HTR-8/SVneo (cell line): ENCODE measurements at places on chromosomes 12 and 14.

GRCh38 chr12:6426882-6427671 is 17.7 kb upstream of the CD27 start:
- DNase-seq, result no peak

DNA sequence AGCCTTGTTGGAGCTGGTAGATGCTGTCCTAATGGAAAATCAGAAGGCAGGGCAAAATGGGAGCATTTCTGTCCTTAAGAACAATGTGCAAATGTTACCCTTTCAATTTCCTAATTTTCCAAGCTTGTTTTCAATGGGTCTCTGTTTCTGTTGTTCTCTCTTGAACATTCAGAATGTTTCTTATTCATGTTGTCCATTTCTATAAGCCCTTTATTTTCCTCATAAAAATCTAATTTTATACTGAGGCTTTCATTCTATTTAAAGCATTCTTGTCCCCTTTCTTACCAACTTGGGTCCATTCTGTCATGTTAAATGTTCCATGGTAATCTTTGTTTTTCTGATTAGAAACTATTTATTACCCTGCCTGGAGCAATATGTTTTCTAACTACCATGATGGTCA is 125.0 kb downstream of the PRIMA1 start:
- DNase-seq, result no peak

DNA sequence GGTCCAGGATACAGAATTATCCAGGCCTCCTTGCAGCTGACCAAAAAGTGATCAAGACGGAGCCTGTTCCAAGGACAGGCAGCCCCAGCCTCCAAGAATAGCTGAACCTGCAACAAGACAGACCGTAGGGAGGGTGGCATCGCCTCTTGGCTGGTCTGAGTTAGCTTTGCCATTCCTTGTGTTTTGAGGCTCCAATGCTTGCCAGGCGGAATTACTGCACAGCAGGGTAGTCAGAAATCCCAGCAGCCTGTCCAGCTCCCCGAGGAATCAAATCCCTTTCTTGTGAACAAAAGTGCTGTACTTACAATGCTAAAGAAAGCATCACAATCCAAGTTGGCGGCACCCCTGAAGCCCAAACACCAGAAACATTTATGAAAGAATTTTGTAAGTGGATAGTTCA is 246.9 kb downstream of the TMEM132C start:
- DNase-seq, result no peak

DNA sequence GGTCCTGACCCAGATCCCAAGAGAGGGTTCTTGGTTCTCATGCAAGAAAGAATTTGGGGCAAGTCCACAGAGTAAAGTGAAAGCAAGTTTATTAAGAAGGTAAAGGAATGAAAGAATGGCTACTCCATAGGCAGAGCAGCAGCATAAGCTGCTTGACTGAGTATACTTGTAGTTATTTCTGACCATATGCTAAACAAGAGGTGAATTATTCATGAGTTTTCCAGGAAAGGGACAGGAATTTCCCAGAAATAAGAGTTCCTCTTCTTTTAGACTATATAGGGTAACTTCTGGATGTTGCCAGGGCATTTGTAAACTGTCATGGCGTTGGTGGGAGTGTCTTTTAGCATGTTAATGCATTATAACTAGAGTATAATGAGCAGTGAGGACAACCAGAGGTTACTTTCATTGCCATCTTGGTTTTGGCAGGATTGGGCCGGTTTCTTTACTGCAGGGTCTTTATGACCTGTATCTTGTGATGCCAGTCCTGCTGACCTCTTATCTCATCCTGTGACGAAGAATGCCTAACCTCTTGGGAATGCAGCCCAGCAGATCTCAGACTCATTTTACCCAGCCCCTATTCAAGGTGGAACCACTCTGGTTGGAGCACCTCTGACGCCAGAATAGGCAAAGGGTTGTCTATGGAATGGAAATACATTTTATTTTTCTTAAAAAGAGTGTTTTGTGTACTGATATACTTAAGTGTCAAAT is 113.8 kb downstream of the OTOGL start:
- no peak for DNase-seq

- DNase-seq, result no peak
Measured at GRCh38 chr14:89415159-89415558, 1.9 kb downstream of the FOXN3 start.

DNA sequence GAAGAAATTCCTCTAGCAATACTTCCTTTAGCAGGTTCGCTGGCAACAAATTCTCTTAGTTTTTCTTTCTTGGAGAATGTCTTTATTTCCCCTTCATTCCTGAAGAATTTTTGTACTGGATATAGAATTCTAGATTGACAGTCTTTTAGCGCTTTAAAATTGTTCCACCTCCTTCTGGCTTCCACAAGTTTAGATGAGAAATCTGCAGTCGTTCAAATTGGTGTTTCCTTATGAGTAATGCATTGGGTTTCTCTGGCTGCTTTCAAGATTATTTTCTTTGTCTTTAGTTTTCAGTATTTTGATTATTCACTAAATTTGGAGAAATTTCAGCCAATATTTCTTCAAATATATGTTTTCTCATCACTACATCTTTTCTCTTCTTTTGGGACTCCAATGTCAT is 33.3 kb upstream of the FGF6 start:
- no peak for DNase-seq

DNA sequence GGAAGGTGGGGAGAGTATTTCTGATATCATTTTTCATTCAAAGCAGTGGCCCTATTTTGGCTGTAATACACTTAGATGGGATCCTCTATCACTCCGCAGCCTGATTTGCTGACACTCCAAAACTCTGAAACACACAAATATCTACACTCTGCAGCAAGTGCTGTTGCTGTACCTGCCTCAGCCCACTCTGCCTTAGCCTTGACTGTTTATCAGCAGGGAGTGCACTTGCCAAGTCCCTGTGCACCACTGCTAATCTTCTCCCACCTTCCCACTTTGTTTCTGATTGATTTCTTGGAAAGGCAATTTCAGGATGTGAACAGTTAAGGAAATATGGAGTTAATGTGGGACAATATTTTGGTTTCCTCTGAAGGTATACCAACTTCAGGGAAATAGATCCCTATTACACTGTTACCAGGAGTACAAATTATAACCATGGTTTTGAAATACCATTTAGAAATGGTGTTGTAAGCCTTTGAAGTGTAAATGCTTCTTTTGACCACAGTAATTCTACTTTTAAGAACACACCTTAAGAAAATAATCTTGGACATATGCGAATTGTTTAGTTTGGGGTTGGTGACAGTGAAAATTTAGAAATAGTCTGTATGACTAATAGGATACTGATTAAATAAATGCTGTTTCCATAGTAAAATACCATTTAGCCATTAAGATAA is 59.3 kb downstream of the MBIP start:
- DNase-seq, result no peak

- no peak for DNase-seq
Measured at GRCh38 chr12:31740628-31741027, 11.8 kb upstream of the AMN1 start.

DNA sequence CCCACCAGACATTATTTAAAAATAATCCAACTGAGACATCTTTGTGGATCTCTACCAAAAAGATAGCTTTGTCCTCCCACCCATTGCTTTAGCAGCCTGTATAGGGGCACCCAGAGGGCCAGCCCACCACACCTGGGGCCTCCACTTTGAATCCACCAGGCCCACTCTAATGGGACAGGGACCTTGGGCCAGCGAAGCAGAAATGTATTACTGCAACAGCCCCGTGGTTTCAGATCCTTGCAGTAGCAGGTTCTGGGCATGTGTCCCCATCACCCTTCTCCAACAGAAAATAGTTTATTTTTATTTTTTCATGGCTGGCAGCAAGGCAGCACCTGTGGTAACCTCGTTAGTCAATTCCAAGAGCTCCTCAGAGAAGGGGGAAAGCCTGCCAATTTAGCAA is 218.4 kb downstream of the ZFP36L1 start:
- DNase-seq, result no peak

GRCh38 chr14:105508069-105508468 is 17.0 kb downstream of the TEDC1 start:
- no peak for DNase-seq

DNA sequence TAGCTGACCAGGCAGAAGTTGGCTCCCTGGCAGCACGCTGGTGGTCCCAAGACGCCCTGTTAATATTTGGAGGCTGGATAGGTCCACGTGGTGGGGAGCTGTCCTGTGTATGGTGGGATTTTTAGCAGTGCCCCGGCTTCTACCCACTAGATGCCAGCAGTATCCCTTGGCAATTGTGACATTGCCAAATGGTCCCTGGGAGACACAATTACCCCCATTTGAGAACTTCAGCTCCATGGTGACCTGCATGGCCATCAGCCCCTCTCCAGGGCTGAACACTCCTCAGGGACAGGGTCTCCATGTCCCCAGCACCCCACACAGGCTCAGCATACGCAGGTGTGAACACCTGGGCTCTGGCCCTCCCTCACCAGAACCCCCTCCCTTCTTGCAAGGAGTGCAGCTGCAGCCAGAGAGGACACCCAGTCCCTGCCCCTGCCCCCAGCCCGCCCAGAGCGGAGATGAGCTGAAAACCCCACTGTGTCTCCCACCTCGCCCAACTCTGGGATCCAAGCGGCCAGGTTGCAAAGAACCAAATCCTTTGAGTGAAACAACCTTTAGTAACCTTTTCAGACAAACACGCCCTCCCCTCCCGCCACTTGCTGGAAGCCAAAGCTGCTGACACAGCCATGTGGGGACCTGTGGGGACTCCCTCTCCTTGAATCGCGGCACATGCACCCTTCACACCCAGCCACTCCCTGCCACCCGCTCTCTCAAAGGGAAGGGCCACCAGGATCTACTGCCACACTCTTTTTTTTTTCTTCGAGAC is 120.4 kb downstream of the CALM1 start:
- DNase-seq, result no peak

GRCh38 chr12:54207539-54208294 is 18.9 kb upstream of the SMUG1 start:
- peak; percentile 74 for DNase-seq

DNA sequence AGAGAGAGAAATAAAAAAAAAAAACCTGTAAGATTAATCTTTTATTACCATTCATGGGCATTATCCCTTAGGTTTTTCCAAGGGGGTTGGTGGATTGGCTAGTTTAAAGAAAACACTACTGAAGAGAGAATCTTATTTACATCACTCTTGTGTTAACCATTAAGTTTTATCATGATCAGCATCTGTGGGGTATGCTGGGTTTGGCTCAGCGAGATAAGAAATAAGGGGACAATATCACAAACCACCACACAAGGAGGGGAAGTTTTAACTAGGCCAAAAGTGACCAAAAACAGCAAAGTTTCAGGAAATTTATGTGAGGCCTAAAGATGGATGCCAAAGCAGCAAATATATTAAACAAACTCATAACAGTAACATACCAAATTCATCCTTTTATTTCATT is 548.6 kb downstream of the SLC16A7 start:
- DNase-seq, result no peak

DNA sequence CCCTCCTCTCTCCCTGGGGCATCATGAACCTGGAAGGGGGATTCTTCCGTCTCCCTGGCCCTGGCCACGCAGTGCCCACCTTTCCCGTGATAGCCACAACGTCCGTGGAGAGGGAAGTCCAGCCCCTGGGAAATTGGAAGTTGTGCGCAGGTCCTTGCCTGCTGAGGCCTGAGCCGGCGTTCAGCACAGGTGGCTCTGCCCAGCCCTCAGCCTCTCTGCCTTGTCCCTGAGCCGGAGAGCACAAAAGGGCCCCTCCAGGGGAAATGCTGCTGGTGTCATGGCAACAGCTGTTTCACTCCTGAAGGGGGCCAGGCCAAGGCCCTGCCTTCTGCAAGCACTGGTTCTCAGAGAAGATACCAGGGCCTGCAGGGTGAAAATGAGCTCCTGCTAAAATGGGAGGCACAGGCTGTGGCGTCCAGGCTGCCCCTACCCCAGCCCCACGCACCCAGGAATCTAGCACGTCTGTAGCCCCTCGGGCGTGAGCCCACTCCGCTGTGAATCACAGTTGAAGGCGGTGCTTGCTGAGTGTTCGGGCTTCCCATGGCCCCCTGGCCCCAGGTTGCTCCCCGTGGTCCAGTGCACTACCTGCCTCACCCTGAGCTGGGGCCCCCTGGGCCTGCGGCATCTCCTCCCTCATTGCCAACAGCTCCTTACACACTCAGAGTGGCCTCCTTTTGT is 149.4 kb downstream of the ADGRD1 start:
- no peak for DNase-seq

DNA sequence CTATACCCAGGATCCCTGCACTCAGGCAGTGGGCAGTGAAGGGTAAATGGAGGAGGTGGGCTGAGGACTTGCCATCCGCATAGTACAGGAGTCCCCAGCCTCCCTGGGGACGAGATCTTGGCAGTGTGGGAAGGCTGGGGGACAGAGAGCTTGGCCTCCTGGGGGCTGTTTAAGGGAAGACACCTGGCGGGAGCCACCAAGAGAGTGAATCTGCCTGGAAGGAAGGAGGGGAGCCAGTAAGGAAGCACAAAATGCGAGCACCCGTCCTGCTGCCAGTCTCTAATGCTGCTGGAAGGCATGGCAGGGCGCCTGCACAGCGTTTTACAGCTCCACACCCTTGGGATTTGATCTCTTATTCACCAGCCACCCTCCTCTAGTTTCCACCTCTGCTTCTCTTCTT is 7.4 kb upstream of the KRT2 start:
- DNase-seq, result no peak

DNA sequence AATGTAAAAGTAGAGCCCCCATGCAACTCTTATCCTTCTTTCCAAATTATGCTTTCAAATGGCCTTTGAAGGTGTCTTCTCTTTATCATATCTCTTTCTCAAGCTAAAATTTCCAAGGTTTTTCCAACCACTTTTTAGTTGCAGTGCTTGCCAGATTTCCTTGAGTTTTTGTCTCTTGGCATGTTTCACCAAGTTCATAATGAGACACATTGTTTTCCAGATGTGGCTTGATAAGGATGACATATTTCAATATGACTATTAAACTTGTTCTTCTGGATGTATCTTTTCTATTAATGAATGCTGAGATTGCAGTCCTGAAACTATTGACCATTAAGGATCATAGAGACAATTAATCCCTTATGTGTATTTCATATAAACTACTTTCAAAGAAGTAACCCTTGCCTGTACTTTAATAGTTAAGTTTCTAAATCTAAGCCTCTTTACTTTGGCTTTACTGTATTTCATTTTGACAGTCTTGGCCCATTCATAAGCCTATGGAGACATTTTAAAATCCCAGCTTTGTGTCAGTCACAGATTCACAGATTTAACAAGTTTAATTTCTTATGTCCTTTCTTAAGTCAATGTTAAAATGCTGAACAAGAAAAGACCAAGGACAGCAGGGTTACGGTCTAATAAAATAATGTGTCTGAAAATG is 151.5 kb downstream of the LRFN5 start:
- no peak for DNase-seq

DNA sequence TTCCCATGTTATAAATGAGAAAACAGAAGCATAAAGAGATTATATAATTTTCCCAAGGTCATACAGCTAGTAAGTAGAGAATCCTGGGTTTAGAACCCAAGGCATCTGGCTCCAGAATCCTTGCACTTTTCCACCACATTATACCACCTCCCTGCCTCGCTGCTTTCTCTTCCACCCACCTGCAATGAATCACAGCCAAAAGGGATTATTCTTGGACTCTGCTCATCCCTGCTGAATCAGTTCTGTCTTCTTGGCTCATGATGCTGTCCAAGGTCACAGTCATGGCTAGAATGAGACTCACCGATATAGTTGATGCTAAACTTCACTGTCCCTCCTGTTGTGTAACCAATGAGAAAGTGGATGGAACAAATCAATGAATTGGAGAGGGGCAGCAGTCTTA is 356.6 kb downstream of the FUT8 start:
- DNase-seq, result no peak

GRCh38 chr12:11693067-11693466 is 43.6 kb downstream of the ETV6 start:
- DNase-seq, result no peak
